ELF-1 (cell line): ENCODE measurements at places on chromosomes 6 and 20.

GRCh38 chr6:30687659-30688431, 1.4 kb upstream of the PPP1R18 start:
- DNase-seq = no peak

GRCh38 chr6:166221040-166221439, 53.4 kb upstream of the TBXT start:
- DNase-seq = no peak

DNA sequence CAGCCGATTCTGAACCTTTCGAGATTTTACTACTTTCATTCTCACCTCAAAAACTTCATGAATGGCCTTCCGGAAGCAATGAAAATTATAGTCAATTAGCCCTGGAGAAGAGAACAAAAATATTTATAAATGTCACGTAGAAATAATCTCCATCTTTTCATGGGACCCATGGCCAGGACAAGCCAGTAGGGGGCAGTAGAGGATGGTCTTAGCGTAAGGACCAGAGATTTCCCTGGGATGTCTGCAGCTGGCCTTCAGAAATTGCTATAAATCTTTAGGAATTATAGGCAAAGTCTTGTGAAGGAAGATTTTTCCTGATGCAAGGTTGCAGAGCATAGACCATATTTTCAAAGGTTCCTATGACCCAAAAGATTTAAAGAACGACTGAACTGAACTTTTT, 15.6 kb upstream of the UBE2J1 start:
- no peak for DNase-seq

DNA sequence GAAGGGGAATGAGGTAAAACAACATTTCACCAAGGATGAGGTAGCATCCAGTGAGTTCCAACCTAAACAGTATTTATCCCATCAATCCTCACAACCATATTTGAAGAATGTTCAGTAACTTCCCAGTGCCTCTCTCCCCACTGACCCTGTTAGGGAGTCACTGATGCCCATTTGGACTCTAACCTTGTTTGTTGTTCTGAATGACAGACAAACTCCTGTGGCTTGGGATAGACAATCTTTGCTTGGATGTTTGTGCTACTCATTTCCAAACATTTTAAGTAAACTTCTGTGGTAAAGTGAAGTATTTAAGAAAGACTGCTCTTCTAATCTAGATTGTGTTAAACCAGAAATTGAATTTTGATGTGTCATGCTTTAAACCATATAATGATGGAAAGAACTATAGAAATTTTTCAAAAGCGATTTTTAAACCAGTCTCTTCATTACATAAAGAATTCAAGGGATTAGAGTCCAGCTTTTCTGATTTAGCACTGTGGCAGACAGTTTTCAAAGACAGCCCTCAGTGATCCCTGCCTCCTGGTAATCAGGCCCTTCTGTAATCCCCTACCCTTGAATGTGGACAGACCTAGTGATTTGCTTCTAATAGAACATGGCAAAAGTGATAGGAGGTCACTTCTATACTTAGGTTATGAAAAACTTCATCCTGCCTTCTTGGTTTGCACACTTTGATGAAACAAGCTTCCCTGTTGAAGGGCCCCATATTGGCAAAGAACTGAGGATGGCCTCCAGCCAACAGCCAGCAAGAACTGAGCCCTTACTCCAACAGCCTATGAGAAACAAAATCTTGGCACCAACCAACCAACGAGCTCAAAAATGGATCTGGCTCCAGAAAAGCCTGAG, 191.6 kb downstream of the DST start:
- no peak for DNase-seq

- DNase-seq = no peak
Measured at GRCh38 chr6:35016502-35017321, 124.4 kb downstream of the TCP11 start.

DNA sequence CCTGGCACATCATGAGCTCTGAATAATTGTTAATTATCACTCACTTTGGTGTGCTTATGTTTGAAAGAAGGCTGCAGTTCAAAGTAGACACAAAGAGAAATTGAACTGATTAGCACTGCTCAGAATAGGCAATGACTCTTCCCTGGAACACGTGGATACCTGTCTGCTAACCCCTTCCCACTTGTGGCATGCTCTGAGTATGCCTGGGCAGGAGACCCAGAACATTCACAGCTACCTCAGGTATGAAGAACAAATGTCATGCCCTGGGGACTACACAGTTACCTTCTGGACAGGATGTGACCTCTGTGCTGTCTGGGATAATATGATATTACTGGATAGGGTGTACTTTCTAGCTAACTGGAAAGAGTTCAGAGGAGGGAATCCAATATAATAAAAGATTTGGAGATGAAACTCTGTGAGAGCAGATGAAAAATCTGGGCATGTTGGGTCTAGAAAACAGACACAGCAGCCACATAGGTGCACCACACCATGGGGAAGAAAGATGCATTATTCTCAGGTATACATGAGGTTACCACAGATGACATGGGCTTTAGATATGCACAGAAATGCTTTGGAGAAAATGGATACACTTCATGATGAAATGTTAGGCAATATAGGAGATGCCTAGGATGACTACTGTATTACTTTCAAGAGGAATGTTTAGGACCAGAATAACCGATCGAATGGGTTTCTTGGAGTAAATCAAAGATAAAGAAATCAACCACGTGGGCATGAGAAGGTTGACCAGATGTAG, 324.2 kb upstream of the PREP start:
- no peak for DNase-seq

DNA sequence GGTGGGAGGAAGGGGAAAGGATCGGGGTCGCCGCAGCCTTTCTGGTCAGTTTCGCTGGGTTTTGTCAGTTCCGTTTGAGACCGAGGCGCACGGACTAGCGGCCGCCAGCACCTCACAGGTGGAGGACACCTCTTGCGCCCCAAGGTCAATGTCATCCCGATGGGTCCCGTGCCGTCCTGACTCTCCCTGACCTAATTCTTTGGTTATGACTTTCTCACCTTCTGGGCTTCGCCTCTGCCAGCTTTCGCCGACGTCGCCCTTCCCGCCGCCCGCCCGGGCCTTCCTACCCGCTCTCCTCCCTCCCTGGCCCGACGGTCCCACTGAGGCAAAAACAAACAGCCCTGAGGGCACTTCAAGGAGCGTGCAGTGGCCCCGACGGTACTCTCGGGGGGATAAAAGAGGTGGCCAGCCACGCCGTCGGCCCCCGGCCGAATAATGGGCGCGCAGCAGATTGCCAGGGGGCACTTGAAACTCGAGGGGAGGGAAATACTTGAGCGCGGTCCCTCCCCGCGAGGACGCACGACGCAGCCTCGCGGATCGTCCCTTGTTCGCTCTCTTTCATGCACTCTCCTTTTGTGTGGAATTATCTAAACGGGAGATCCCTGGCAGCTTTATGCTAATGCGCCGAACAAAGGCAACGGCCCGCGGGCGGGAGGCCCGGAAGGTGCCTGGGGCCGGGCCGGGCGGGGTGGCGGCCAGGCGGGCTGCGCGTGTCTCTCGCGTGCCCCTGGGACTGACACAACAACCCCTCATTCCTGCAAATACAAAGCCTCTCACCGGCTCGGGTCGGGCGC, 3.9 kb upstream of the INSM1 start:
- DNase-seq = peak; percentile 90

DNA sequence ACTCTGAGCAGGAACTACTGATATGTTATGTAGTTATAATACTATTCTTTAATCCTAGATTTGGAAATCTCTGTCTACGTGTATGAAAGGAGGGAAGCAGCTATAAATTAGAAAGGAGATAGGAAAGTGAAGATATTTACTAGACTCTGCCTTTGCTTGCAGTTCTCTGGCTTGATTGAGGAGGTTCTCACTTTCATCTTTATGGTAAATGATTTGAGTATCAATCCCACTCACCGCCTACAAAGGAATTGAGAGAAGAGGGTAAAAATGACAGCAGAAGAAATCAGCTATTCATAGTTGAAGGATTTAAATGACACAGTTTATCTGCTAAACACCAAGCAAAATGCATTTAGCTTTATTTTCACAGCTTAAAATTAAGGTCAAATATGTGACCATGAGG, 67.3 kb downstream of the FAM229B start:
- no peak for DNase-seq

DNA sequence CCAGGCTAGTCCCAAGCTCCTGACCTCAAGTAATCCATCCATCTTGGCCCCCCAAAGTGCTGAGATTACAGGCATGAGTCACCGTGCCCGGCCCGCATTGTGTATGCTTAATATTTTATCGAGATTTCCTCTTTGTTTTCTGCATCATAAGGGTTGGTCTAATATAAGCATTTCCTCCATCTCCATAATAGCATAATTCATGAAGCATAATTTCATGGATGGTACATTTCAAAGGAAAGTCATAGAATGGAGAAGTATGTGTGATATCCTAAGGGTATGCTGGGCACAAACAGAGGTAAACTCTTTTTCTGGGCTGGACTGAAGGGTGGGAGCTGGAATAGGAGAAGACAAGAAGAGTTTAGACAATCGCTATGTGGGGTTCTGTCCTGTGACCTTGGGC, 17.5 kb upstream of the TIAM2 start:
- no peak for DNase-seq

DNA sequence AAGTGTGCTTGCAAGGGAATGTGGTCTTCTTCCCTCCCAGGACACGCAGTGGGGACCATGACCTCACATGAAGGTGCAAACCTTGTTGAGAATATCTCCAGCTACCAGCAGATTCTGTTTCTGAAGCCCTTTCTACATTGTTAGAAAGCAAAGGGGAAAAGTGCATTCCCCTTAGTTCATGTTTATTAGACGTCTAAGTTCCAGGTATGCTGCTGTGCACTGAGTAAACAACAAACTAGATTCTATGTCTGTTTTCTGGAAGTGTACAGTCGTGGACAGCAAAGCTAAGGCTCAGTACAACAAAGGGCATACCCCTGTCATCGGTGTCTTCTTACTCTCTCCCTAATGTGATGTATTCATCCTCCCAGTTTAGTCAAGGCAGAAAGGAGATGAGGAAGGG, 178.5 kb downstream of the KIF16B start:
- no peak for DNase-seq

DNA sequence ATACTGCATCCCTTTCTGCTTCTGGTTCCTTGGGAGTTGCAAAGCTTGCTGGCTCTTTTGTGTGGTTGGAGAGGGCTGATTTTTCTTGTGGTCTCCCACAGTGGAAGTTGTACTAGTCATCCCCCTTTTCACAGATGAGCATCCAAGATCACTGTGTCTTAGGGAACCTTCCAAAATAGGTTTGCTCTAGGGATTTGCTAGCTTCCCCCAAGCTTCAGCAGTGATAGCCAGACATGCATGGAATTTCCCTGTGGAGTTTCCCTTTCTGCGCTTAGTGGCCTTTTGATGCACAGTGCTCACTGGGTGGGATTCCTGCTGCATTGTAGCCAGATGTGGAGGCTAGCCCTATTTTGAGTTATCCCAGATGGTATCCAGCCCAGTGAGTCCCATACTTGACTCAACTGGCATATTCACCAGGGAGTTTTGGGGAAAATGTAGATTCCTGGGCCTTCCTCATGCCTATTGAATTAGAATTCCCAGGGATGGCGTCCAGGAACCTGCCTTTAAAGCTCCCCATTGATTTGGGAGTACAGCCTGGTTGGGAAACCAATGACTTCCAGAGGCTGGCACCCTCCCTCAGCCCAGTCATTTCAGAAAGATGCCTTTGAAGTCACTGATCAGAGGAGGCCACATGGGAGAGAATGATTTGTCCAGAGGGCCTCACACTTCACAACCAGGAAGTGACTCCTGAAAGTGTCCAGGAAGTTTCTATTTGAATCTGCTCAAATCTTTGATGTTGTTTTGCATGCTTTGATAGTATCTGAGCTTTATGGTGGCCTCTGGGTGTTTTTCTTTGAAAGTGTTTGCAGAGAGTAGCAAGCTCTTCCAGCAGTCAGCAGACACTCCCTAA, 25.9 kb downstream of the PPARD start:
- DNase-seq = peak; percentile 28

- no peak for DNase-seq
Measured at GRCh38 chr6:169144356-169144755, 109.3 kb downstream of the THBS2 start.

- no peak for DNase-seq
Measured at GRCh38 chr6:163687075-163687474, 272.6 kb downstream of the QKI start.

DNA sequence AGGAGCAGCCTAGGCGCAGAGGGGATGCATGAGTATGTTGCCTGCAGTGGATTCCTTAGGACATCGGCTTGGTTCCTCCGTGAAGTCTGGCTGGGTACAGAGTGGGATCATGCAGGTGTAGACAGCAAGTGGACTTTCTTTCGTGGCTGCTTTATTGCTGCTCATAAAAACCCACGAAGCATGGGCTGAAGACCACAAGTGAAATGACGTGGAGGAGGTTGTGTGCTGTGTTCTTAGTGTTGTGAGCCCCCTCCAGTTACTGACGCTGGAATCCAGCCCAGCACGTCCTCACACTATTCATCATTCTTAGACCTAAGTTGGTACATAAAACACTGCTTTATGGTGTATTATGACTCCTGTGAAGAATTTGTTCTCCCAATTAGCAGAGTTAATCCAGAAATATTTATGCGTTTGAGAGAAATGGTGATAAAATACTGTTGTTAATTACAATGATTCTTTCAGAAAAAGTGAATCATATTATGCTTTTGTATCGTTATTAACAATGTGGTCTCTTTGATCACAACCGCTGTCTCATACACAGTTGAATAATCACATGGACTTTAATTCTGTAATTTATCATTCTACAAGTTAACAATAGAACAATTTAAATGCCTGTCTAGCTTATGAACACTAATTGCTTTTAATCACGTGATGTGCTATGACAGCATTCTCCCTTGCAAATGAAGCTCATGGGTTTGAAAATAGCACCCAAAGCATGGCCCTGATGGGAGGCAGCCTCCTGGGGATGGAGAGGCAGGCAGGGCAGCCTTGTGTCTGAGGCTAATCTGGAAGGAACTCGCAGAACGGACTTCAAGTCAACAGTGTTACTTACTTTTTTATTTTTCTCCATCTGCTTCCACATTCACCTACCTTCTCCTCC, 233.9 kb upstream of the SYNDIG1 start:
- no peak for DNase-seq

- no peak for DNase-seq
Measured at GRCh38 chr20:4667371-4667773, 54.3 kb upstream of the PRND start.

- no peak for DNase-seq
Measured at GRCh38 chr6:115753446-115753845, 307.2 kb downstream of the FRK start.

- DNase-seq = no peak
Measured at GRCh38 chr20:24795436-24795835, 153.6 kb upstream of the CST7 start.

GRCh38 chr6:26130581-26131249, 43.5 kb downstream of the HFE start:
- no peak for DNase-seq
